Neural crest cell (in vitro differentiated cells): ENCODE measurements at places on chromosomes 11 and 22. TPM values are rescaled to one million over a fixed set of nuclear protein-coding genes. Genes with fewer than 3 reads are reported as not detected.

- H3K36me3 ChIP-seq = peaks cover 16% of the 10 kb centered on the region
- no peak overlapping the region for H3K27ac ChIP-seq
- no peak overlapping the region for H3K4me3 ChIP-seq
- peaks cover 10% of the 10 kb centered on the region for H3K27me3 ChIP-seq
- no peak for DNase-seq
Observed at GRCh38 chr22:45491841-45492240, 10.8 kb upstream of the FBLN1 start.

- H3K36me3 ChIP-seq = peaks cover 4% of the 10 kb centered on the region
- no peak overlapping the region for H3K4me3 ChIP-seq
- no peak overlapping the region for H3K27ac ChIP-seq
- H3K4me1 ChIP-seq = peaks cover 49% of the 10 kb centered on the region
- no peak for DNase-seq
Observed at GRCh38 chr11:128689591-128689947, 4.3 kb upstream of the FLI1 start.

DNA sequence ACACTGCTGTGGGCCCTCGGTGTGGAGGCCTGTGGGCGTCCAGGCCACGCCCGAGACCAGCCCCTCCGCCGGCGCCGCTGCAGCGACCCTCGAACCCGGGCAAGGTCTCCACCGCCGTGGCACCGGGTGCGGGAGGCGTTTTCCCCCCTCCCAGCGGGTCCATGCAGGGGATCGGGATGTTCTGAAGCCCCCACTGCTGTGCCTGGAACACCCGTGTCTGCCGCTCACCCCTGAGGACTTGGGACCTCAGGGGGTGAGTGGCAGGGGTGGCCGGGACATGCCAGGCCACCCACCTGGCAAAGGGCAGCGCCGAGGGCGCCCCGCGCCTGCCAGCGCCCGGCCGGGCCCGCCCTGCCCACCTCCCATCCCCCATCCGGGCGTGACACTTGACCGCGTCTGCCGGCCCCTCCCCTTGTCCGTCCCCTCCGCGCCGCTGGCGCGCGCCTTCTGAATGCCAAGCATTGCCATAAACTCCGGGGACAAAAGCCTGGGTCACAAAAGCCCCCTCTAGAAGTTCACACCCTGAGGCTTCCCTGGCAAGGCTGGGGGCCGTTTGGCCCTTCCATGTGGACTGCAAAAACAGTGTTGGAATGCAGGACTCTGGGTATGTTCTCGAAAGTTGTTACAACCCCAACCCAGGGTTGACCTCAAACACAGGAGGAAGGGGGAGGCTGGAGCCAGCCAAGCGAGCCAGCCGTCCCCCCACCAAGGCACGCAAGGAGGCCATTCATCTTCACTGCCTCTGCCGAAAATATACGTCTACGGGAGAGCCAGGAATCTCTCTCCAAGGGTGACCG lies 819 bp upstream of the KCNQ1OT1 start:
- H3K4me1 ChIP-seq = peaks cover 57% of the 10 kb centered on the region
- peak overlapping the region; percentile 81 for H3K4me3 ChIP-seq
- H3K27ac ChIP-seq = peak overlapping the region; percentile 43
- peaks cover 11% of the 10 kb centered on the region for H3K27me3 ChIP-seq

DNA sequence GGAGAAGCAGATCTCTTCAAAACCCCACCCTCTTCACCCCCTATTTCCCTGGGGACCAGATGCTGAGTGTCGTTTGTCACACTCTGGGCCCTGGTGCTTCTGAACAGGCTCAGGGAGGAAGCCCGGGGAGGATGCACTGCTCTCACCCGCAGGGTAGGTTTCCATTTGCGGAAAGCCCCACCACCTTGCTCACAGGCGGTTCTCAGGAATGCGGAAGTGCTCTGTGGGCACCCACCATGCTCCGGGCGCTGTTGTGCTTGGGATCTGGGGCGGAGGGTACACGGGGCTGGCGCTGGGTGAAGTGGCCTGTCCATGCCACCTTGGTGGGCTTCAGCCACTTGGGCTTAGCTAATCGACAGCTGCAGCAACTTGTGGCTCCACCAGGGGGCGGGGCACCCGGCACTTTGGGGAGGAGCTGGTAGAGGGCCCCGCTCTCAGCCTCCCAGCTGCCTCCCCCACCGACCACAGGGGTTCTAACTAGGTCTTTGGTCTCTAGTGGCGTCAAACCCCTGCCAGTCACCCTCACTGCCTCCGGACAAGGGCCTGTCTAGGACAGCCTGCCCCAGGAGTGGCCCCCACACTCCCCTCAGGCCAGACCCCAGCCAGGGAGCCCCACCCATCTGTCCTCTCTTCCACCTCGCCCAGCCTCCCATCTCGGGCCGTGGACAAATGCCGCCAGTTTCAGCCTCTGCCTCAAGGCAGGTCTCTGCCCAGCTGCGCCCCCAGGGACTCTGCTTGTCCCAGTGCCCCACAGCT lies 7.4 kb downstream of the NDUFV1 start:
- peak overlapping the region; percentile 31 for H3K4me3 ChIP-seq
- peaks cover 14% of the 10 kb centered on the region for H3K4me1 ChIP-seq
- DNase-seq = peak; percentile 71
- peaks cover 7% of the 10 kb centered on the region for H3K27me3 ChIP-seq
- no peaks in the 10 kb centered on the region for H3K36me3 ChIP-seq

DNA sequence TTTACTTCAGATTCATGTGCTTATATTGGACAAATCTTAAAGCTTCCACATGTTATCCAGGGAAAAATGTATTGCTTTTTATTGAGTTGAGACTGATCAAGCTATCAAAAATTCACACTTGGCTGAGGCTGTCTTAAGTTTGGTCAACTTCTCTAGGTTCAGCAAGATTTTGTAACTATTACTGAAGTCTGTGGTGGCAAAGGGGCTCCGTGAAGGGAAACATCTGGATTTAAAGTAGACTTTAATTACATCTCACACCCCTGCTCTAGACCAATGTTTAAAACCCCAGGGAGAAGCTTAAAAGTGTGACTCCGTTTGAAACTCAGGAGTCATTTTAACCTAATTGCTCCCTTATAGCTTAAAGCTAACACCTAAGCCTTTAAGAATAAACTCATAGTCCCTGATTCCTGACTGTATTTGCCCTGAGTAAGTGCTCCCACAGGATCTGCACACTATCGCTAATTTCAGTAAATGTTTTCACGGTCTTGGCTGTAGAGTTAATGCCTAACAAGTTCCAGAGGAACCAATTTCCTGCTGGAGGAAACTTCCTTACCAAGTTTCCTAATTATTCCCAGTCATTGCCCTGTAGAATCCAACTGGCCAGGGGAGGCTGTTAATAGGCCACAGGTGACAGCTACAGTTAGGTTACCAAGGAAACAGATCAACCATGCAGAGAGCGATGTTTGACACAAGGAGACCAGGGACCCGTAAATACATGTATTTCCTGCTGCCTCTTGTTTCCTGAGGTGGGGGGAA lies 40.5 kb downstream of the OR10A6 start:
- peaks cover 25% of the 10 kb centered on the region for H3K27me3 ChIP-seq
- no peak overlapping the region for H3K27ac ChIP-seq
- H3K4me3 ChIP-seq = no peak overlapping the region
- H3K4me1 ChIP-seq = peaks cover 12% of the 10 kb centered on the region
- no peak for DNase-seq

GRCh38 chr11:88012456-88012855 lies 162.8 kb downstream of the RAB38 start:
- H3K36me3 ChIP-seq = no peaks in the 10 kb centered on the region
- no peak overlapping the region for H3K4me3 ChIP-seq
- H3K27ac ChIP-seq = no peak overlapping the region
- H3K27me3 ChIP-seq = no peaks in the 10 kb centered on the region
- DNase-seq = no peak
- no peaks in the 10 kb centered on the region for H3K4me1 ChIP-seq

- no peak for DNase-seq
- no peaks in the 10 kb centered on the region for H3K4me1 ChIP-seq
- peaks cover 4% of the 10 kb centered on the region for H3K27me3 ChIP-seq
- H3K27ac ChIP-seq = no peak overlapping the region
- no peaks in the 10 kb centered on the region for H3K36me3 ChIP-seq
- no peak overlapping the region for H3K4me3 ChIP-seq
Observed at GRCh38 chr11:111259896-111260295, 14.4 kb downstream of the POU2AF2 start.

- H3K4me3 ChIP-seq = no peak overlapping the region
- peaks cover 7% of the 10 kb centered on the region for H3K4me1 ChIP-seq
- no peak overlapping the region for H3K27ac ChIP-seq
- no peaks in the 10 kb centered on the region for H3K36me3 ChIP-seq
- no peaks in the 10 kb centered on the region for H3K27me3 ChIP-seq
Observed at GRCh38 chr11:35336726-35337125, 82.6 kb downstream of the SLC1A2 start.

GRCh38 chr22:38180841-38181452 lies 683 bp downstream of the PLA2G6 start:
- peaks cover 45% of the 10 kb centered on the region for H3K4me1 ChIP-seq
- no peaks in the 10 kb centered on the region for H3K36me3 ChIP-seq
- no peak for DNase-seq
- peak overlapping the region; percentile 95 for H3K4me3 ChIP-seq
- H3K27me3 ChIP-seq = no peaks in the 10 kb centered on the region
- H3K27ac ChIP-seq = peak overlapping the region; percentile 99

DNA sequence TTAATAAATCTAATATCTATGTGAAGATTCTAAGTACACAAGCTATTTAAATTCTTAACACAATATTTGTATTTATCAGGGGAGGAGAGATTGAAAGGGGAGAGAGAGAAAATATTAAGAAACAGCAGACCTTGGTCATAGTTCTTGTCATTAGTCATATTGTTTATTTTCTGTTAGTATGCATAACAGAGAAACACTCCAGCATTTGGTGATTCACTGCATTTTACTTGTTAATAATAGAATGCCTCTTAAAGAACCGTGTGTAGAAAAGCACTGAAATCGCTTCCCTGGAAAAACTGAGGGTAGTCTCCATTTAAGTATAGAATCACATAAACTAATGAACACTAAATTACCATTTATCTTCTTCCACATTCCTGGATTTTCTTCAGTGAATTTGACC lies 122.7 kb upstream of the TRPC6 start:
- peaks cover 3% of the 10 kb centered on the region for H3K36me3 ChIP-seq
- no peak overlapping the region for H3K27ac ChIP-seq

DNA sequence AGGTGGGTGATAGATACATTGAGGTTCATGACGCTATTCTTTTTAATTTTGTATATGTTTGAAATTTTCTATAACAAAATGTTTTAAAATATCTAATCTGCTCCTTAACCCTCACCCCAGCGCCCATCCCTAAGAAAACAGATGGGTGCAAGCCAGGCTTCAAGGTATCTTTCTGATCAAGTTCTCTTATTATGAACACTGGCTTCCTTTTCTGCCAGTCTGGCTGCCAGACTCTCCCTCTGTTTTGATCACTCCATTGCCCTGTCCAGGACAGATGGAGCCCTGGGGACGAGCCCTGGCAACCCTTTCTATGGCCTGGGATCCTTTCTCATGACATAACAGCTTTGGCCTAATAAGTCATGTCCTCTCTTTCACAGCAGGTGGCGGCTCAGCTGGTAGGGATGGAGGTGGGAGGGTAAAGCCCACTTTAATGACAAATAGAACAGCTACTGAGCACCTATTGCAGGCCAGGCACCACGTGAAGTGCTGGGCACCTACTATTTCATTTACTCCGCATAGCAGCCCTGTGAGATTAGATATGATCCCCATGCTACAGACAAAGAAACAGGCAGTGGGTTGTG lies 38.4 kb downstream of the DRD2 start:
- H3K27ac ChIP-seq = no peak overlapping the region
- DNase-seq = no peak
- no peak overlapping the region for H3K4me3 ChIP-seq
- H3K27me3 ChIP-seq = no peaks in the 10 kb centered on the region
- peaks cover 3% of the 10 kb centered on the region for H3K4me1 ChIP-seq

- no peak for DNase-seq
- H3K36me3 ChIP-seq = peaks cover 2% of the 10 kb centered on the region
- H3K4me1 ChIP-seq = peaks cover 3% of the 10 kb centered on the region
- H3K27ac ChIP-seq = no peak overlapping the region
- H3K4me3 ChIP-seq = no peak overlapping the region
- no peaks in the 10 kb centered on the region for H3K27me3 ChIP-seq
Observed at GRCh38 chr11:15342163-15342562, 227.4 kb downstream of the INSC start.

- peaks cover 10% of the 10 kb centered on the region for H3K36me3 ChIP-seq
- no peak for DNase-seq
- no peak overlapping the region for H3K4me3 ChIP-seq
Observed at GRCh38 chr11:9493492-9493891, 32.7 kb downstream of the ZNF143 start.

DNA sequence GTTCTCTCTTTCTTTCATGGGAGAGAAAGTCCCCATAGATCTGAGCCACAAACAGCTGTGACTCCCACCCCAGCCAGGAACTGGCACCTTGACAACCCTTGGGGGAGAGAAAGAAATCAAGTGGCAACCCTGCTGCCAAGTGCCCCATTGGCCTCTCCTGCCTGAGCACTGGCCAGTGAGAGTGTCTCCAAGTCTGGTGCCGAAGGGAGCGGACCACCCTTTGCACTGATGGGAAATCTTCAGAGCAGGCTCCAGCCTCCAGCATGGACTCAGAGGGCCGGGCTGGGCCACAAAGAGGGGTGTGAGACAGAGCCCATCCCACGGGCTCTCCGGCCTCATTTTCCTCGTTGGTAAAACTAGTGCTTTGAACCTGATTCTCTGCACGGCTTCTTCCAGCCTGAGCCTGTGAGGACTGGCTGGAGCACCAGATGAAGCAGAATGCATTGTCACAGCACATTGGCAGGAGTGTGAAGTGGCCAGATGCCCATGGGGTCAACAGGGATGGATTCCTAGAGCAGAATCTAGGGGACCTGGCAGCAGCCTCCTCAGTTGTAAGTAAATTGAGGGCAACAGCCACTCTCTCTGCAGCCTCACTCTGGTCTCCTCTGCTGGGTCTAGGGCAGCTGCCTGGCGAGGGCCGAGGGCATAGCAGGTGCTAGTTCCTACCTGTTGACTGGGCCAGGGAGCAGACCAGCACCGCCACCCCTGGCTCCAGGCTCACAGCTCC lies 81.4 kb downstream of the TRIM29 start:
- no peak for DNase-seq
- peaks cover 33% of the 10 kb centered on the region for H3K4me1 ChIP-seq
- H3K27me3 ChIP-seq = peaks cover 5% of the 10 kb centered on the region
- H3K36me3 ChIP-seq = no peaks in the 10 kb centered on the region

DNA sequence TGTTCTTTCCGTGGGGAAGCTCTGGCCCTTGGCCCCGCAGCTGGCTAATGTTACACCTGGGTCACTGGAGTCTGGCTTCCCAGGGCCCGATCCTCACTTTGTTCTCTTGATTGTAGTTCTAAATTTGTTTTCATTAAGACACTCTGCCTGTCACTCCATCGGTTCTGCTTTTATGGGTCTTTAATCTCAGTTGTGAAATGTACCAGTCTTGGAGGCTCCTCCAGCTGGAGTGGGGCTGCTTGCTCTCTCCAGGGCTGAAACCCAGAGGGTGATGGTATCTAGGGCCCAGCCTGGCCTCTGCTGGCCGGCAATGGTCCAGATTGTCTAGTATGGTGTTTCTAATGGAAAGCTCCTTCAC lies 352.9 kb downstream of the TENM4 start:
- peaks cover 32% of the 10 kb centered on the region for H3K4me1 ChIP-seq
- H3K27me3 ChIP-seq = no peaks in the 10 kb centered on the region
- no peak overlapping the region for H3K4me3 ChIP-seq
- DNase-seq = no peak
- no peaks in the 10 kb centered on the region for H3K36me3 ChIP-seq

The LPXN gene
- total RNA-seq = 2.9 and 3.1 TPM in 2 replicates

The HMOX1 gene
- 2.2 and 2.4 TPM in 2 replicates for total RNA-seq

The OR51B4 gene
- total RNA-seq = not detected in 2 replicates

The MMP12 gene
- not detected in 2 replicates for total RNA-seq

The RAB39A gene
- total RNA-seq = 10.8 and 11.3 TPM in 2 replicates
